ENCODE measurements at places on chromosomes 4 and X. TPM values are rescaled to one million over a fixed set of nuclear protein-coding genes. Genes with fewer than 3 reads are reported as not detected.

DNA sequence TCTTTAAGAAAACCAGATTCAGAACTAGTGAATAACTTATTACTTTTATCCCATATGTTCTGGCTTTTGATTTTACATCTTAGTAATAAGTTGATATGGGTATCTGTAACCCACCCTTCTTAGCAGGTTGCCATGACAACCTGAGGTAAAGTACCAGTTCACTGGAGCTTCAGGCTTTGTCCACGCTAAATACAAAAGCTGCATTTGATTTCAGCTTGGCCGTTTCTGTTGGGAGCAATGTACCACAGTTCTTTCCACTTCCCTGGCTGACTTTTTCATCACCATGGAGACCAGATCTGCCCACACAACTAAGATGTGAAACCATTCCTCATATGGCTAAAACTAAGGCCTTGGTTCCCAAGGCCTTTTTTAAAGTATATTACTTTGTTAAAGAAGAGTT lies 26.1 kb downstream of the KLHL34 start:
- no peak for DNase-seq

GRCh38 chr4:117479673-117480072 lies 394.3 kb upstream of the TRAM1L1 start:
- no peak for DNase-seq

GRCh38 chr4:142396279-142396678 lies 449.8 kb downstream of the INPP4B start:
- DNase-seq: no peak

DNA sequence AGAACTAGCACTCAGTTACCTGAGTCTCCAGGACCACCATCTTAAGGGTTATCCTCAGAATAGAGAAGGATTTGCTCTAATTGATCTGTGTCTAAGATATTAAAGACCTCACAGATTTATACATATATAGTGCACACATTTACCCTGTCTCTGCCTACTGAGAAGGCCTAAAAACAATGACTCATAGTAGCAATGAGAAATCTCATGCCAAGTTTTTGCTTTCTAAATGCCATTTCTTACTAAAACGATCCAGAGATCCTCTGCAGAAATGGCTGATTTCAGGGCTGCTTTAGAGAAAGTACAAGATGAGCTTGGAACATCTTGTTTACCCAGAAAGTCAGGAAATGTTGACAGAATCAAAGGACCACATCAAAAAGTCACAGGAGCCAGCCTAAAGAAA lies 79.1 kb upstream of the INPP4B start:
- DNase-seq: no peak

DNA sequence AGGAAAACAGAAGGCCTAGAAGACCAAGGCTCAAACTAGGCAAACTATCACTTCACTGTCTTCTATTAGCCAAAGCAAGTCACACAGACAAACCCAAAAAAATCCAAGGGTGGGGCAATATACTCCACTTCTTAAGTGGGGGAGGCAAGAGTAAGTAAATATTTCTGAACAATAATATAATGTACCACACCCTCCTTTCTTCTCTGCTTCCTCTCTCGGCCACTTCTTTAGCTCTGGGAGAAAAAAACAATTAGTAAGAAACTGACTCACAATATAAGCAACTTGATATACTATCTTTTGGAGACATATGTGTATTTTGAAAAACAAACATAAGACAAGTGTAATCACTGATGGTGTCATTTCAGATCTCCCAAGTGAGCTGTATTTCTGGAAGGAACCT lies 14.8 kb downstream of the DCAF8L1 start:
- no peak for DNase-seq

DNA sequence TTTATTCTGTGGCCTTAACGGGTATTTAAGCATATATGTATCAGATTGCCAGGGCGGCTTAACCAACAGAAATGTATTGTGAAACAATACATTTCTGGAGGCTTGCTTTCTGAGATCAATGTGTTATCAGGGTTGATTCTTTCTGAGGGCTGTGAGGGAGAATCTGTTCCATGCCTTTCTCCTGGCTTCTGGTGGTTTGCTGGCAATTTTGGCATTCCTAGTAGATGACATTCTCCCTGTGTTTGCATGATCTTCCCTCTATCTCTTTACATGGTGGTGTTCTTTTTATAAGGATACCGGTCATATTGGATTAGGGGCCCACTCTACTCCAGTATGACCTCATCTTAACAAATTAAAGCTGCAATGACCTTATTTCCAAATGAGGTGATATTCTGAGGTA lies 16.9 kb upstream of the CEP135 start:
- no peak for DNase-seq

DNA sequence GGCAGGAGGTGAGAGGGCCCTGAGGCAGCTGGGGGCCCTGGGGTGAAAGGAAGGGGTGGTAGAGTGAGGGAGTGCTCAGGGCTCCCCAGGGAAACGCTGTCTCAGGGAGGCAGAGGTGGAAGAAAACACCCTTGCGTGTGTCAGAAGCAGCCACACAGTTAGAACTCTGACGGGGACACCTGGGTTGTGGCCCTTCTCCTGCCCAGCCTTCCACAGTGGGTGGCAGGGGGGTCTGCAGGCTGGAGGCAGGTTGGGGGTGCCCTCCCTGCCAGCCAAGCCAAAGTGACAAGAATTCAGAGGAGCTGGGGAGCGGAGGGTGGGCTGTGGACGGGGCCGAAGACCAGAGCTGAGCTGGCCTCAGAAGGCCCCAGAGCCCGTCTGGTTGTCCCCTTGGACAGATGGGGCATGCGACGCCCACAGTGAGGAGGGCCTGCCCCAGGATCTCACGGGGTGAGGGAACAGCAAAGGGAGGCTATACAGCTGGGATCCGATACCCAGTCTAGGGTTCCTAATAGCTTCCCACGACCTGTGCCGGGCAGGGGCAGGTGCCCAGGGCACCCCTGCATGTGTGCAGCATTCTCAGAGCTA lies 105.2 kb upstream of the ADRA2C start:
- DNase-seq: no peak

GRCh38 chr4:82968972-82969371 lies 41.7 kb downstream of the LIN54 start:
- no peak for DNase-seq

GRCh38 chr4:189088780-189089179 lies 851.9 kb upstream of the FRG1 start:
- DNase-seq: no peak

GRCh38 chrX:148507418-148507817 lies 7.0 kb downstream of the AFF2 start:
- DNase-seq: no peak

GRCh38 chrX:153411988-153412574 lies 809 bp downstream of the ZFP92 start:
- DNase-seq: no peak

- DNase-seq: no peak
Observed at GRCh38 chr4:13892739-13893105, 265.2 kb upstream of the BOD1L1 start.

DNA sequence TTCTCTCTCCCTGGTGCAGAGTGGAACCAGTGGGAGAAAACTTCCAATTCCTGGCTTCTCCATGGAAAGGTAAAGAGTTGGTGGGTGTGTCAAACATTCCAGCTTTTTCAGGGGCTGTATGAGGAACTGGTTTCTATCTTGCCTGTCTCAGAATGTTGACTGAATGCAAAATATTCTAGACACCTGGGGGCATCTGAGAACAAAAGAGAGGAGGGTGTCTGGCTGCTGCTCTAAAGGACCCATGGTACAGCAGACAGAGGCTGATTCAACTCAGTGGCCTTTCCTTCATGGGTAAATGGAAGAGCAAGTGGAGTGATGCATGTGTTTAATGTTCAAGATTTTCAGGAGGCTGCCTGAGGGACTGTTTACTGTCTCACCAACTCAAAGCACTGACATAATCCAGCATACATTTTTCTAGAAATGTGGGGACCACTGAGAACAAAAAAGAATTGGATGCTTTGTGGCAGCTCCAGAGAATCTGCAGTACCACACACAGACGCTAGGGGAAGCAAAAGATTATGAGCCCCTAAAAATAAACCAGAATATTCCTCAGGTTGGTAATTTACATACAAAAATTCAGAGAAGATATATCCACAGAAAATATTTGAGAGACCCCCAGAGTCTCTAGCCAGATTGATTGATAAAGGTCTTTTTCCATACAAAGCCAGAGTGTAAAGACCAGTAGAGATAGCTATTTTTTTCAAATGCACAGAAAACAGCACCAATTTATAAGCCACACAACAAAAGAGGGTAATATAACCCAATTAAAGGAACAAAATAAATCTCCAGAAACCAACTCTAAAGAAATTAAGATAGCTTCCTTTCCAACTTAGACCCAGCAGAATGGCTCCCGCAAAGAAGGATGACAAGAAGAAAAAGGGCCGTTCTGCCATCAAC lies 48.0 kb upstream of the STARD8 start:
- DNase-seq: peak; percentile 1

GRCh38 chrX:148914783-148915182 lies 414.4 kb downstream of the AFF2 start:
- no peak for DNase-seq

Gene UCHL1
- total RNA-seq: 24.9 TPM

Gene KDR
- 278 TPM for total RNA-seq

Gene DOK7
- not detected for total RNA-seq
